ENCODE measurements at places on chromosomes 1 and 21.

DNA sequence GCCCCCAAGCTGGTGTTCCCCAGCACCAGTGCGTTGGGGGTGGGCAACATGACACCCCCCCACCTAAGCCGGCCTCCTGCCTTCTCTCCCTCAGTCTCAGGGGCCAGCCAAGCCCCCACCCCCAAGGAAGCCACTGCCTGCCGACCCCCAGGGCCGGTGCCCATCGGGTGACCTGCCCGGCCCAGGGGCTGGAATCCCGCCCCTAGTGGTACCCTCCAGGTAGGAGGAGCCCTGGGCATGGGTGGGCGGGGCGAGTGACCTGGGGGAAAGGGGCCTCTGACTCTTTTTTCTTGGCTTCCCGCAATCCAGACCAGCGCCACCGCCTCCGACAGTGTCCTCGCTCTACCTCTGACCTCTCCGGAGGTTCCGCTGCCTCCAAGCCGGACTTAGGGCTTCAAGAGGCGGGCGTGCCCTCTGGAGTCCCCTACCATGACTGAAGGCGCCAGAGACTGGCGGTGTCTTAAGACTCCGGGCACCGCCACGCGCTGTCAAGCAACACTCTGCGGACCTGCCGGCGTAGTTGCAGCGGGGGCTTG lies 1.3 kb upstream of the EFNA4 start:
- DNase-seq, result no peak

- no peak for DNase-seq
Observed at GRCh38 chr1:13823126-13823880, 123.3 kb downstream of the PRDM2 start.

GRCh38 chr1:15080328-15081007 lies 73.1 kb upstream of the TMEM51 start:
- no peak for DNase-seq

DNA sequence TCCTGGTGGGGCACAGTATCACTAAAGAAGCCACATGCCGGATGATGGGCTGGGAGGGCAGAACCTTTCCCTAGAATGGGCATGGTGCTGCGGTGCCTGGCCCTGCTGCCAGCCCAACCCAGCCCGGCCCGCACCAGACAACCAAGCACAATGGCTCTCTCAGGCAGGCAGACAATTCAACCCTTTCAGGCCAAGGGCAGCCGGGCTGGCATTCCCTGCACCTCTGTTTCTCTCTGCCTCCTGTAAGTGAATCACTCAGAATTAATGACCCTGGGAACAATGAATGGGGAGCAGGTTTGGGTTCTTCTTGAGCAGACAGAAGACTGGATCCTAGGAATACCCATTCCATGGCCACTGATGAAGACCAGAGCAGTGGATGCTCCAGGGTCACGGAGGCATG lies 41.0 kb upstream of the IFFO2 start:
- DNase-seq, result no peak

- no peak for DNase-seq
Observed at GRCh38 chr1:224996266-224996665, 66.8 kb downstream of the DNAH14 start.

- no peak for DNase-seq
Observed at GRCh38 chr21:38495696-38496095, 2.6 kb downstream of the ERG start.

GRCh38 chr1:235607284-235607683 lies 42.3 kb downstream of the GNG4 start:
- DNase-seq, result no peak

DNA sequence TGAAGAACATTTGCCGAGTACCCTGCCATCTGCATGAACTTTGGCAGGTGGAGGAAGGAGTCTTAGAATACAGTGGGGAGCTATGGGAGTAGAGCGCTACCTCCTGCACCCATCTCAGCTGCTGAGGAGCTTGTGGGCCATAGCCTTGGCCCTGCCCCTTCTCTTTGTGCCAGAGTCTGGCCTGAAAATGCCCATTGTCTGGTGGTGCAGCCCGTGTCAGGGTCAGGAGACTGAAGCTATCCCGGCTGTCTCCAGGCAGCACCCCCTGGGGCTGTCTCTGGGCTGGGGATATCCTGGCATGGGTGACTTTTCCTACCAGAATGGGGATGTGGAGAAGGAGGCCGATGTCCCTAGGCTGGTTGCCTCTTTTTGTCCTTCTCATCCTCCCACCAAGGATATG lies 7.3 kb downstream of the IPO13 start:
- no peak for DNase-seq

DNA sequence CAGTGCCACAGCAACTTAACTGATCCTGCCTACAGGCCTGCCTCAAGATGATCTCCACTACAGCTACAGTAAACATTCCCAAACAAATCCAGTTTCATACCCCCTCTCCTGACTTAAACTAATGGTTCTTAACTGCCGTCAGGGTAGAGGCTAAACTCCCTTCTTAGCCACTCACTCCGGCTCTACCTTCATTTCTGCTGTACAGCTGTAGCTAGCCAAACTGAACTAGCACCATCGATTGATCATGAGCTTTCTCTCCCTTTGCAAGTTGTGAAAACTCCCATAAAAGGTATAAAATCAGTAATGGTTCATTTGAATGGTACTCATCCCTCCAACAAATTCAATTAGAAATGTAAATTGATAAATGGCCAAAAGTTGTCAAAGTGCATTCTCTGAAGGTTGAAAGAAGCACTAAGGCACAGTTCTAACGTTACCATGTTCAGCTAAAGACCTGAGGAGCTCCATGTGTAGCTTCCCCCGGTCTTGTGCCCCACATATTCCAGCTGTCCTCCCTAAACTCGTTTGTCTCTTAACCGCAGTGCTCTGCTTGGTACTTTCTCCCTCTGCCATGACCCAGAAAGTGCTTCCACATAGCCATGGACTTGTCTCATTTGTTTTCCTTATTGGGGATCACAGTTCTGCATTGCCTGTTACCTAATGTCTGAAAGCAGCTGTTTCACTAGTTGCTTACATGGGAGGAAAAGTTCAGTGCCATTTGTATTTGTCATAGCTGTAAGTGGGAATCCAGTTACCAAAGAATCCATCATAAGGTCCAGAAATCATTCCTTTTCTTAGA lies 49.8 kb downstream of the DHX9 start:
- no peak for DNase-seq

Measured in NT2/D1 (cell line).